ENCODE measurements at places on chromosomes 2 and 18.

- DNase-seq = peak; percentile 6
These were observed 293.5 kb downstream of the ARHGAP15 start for GRCh38 chr2:143422681-143423080.

DNA sequence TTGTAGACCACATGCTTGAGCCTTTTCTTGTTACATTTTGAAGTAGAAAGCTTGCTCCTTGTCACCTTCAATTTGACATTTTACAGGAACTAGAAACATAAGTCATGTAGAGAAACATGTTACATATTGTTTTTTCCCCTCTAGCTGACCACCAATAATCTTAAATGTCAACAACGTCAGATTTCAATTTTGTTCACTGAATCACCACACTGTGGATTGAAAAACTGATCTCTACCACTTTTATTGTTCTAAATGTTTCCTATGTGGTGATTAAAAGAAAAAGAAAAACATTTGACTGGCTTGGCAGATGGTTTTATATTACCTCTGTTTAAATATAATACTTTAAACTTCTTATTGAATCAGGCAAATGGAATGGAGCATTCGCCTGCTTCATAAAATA lies 87.7 kb downstream of the DSEL start:
- DNase-seq = no peak

- DNase-seq = no peak
These were observed 53.0 kb downstream of the NCKAP5 start for GRCh38 chr2:133515271-133515670.

- peak; percentile 31 for DNase-seq
These were observed 49.7 kb upstream of the RAPH1 start for GRCh38 chr2:203584784-203585183.

GRCh38 chr18:67453901-67454300 lies 62.6 kb downstream of the DSEL start:
- DNase-seq = no peak

DNA sequence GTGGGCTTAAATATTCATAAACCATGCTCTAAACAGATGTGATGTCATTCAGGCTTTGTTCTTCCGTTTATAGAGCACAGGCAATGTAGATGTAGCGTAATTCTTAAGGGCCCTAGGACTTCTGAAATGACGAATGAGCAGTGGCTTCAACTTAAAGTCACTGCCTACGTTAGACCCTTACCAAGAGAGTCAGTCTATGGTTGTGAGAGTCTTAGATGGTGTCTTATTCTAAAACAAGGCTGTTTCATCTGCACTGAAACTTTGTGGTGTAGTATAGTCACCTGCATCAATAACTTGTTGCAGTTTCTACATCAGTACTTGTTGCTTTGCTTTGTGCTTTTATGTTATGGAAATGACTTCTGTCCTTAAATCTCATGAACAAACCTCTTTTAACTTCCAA lies 56.0 kb downstream of the PIK3C3 start:
- DNase-seq = no peak

DNA sequence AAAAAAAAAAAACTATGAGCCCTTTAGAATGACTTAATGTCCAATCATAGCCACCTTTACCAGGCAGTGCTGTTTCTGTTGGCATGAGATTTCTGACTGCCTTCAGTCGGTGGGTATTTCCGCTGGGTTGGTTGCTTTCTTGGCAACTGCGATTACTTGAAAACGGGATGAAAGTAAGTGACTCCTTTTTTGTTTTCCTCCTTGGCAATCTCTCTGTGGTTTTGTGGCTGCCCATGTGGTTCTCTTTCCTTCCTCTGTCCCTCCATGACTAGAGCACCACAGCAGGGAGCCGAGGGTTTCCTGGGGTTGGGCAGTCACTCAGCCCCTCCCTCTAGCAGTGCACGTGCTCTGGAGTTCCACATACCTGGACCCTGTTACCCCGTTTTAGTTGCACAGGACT lies 112.1 kb downstream of the KLHL29 start:
- DNase-seq = peak; percentile 55

DNA sequence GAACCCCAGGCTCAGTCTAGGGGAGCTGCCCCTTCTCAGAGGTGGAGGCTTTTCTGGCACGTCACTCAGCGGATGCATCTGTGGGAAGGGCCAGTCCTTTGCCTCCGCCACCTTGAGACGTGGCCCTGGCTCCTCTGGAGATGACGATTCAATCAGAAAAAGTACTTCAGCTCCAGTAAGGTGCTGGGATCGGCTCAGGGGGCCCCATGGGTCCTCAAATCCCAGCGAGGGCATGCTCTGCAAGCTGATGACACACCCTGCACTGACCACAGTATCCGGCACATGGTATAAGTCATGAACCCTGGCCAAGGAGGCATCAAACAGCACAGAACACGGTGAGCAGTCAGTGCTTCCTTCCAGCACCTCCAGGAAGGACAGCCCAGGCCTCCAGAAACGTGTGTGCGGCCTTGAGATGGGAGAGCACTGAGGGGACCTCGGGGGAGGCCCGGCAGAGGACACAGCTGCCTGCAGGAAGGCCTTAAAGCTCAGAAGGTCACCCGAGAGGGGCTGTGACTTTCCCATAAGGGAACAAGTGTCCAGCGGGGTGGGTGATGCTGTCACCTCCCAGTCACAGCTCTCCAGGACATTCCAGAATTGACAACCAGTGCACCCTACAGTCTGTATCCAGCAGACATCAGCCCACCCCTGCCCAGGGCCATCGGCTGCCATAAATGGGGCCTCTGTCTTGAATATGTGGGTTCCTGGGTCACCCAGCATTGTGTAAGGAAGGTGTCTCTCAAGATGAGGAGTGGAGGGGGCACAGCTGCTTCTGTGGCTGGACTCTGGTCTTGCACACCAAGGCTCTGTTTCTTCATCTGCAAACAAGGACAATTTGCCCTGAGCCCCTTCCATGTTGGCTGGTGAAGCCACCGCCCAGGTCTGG lies 205.8 kb downstream of the NDUFA10 start:
- no peak for DNase-seq

DNA sequence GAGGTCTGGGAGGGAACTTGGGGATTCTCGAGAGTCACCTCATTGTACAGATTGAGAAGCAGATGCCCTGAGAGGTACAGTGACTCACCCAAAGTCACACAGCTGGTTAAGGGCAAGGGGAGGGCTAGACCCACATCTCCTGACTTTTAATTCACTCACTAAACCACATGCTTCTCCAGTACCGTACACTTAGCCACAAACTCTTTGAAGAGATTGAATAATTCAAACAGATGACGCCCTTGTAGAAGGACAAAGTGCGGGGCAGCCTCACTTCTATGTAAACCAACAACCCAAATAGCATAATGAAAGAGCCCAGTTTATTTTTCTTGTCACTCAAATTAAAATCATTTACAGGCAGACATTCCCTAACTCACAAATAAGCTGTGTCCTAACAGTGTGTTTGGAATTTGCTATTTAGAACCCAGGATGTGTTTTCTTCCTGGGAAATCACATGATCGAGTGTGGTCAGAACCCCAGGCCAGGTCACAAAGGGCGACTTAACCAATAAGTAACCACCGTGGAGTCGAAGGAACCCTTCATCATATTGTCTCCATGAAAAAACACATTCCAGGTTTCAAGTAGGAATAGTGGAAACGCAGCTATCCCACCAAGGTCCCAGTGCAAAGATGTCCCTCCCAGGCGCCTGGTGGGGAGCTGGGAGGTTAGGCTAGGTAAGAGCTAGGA lies 35.8 kb upstream of the PTPN4 start:
- no peak for DNase-seq

- peak; percentile 83 for DNase-seq
These were observed 92.3 kb downstream of the BIN1 start for GRCh38 chr2:127014630-127015029.

DNA sequence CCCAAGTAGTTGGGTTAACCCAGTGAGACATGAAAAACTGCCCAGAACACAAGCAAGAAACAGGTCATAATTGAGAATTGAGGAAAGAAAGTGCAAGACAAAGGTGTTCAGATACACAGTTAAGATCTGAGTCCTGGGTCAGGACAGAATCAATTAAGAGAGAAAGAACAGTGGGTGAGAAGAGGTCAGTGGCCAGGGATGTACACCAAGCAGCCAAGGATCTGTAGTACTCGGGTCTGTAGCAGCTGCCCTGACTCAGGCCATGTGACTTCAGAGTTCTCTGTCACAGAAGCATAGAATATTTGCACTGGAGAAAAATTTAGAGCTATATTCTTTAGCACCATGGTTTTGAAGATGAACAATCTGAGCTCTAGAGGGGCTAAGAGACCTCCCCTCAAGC lies 141.6 kb downstream of the SLC8A1 start:
- DNase-seq = no peak

- DNase-seq = no peak
These were observed 112.6 kb upstream of the MC4R start for GRCh38 chr18:60485201-60485600.
